ENCODE measurements at places on chromosomes 4 and X.

GRCh38 chr4:16334601-16335000, 108.3 kb upstream of the TAPT1 start:
- no peak for DNase-seq

DNA sequence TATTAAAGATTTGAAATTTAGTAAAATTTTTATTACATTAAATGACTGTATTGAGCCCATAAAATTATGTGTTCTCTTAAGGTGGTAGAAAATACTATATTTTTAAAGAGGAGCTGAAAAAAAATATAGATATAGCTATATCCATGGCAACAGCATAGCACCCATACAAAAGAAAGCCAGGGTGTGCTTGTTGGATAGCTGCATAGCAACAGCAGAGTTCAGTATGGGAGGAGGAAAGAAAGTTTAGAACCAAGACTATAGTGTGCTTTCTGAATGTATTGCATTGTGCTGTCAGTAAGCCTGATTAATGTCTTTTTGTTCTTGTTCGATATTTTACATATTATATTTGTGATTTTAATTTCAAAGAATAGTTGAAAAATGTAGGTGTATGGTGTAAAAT, 78.4 kb downstream of the GRID2 start:
- DNase-seq, result no peak

GRCh38 chr4:148330161-148330560, 112.1 kb downstream of the NR3C2 start:
- DNase-seq, result no peak

DNA sequence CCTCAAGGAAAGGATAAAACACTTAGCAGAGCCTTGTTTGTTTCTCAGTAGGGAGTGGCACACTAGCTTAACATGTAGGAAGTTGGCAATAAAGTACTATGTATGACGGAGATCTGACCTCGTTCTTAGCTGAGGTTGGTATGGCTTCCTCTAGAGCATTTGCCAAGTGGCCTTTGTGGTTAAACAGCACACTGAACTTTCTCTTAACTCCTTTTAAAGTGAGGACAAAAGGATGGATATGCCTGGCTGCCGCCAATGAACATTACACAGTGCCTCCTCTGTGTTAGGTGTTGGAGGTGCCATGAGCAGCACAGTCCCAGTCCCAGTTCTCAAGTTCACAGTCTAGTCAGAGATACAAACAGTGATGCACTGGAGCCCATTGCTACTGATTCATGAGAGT, 54.4 kb downstream of the VGLL1 start:
- no peak for DNase-seq

DNA sequence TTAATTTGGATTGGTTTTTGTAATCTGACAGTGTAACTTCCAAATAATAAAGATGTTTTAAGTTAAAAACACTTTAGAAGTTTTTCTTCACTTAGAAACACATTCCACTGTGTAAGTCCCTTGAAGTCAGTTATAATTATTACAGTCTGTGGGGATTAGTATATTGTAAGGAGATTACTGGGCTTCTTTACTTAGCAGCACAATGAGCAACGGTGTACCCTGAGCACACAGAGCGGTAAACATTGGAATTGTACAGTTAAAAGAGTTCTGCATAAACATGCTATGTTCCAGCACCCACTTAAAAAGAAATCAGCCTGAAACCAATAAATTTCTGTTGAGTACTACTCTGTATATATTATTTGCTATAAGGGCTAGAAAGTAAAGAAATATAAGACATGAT, 44.3 kb downstream of the CCSER1 start:
- no peak for DNase-seq

DNA sequence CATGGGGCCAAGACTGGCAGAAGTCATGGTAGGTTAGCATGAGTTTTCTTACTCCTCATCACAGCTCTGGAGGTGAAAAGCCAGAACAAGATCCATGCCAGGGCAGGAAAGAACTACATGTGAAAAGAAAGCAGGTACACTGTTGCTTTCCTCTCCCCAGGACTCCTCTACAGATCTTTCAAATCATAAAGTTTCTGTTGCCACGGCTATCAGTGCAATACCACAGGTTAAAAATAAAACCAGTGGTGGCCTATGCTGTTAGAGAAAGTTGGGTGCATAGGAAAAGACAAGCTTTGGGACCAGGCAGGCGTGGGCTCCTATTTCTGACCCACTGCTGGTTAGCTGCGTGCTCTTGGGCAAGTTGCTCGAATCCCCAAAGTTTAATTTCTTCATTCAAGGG, 81.4 kb downstream of the SH3RF1 start:
- no peak for DNase-seq

- DNase-seq, result no peak
Measured at GRCh38 chr4:42398171-42398870, 1.0 kb downstream of the SHISA3 start.

- DNase-seq, result no peak
Measured at GRCh38 chrX:85303544-85303943, 59.8 kb downstream of the ZNF711 start.

GRCh38 chrX:12871257-12871656, 4.4 kb downstream of the TLR7 start:
- DNase-seq, result no peak

DNA sequence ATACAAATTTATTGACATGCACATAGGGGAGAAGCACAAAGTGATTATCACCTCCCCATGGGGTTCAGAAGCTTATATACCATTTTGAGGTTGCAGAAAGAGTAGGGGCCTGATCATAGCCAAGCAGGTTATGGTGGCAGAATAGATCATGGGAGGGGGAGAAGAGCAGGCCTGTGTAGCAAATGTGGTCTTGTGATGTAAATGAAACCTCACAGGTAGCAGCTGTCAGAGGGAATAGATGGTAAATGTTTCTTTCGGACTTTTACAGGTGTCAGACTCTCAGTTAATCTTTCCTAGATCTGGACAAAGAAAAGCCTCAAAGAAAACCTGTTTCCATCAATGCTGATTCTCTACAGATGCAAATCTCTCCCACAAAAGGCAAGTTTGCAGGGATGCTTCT, 84.4 kb downstream of the CFAP299 start:
- DNase-seq, result no peak

DNA sequence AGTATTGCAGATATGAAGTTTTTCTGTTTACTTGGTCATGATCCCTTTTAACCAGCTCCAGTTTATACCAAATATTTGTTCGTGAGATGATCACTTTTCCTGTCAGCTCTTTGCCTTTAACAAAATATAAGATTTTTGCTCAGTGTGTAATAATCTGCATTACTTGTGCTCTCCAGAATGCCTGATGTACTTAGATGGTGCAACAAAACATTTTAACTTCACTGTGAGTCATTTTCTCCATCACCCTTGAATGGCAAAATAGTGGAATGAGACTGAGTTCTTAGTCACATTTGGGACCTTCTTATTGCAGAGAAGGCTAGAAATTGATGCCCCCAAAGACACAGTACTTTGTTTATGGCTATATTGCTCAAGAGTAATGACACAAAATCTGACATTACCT, 252.0 kb downstream of the FRMPD4 start:
- no peak for DNase-seq

DNA sequence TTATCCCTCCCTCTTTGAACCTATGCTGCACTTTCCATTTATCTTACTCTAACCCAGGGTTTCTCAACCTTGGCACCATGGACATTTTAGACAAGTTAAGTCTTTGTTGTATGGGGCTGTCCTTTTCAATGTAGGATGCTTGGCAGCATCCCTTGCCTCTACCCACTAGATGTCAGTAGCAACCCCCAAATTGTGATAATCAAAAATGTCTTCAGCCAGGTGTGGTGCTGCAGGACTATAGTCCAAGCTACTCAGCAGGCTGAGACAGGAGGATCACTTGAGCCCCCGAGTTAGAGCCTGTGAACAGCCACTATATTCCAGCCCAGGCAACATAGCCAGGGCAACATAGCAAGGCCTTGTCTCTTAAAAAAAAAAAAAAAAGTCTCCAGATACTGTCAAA, 7.0 kb downstream of the LRCH2 start:
- DNase-seq, result no peak

DNA sequence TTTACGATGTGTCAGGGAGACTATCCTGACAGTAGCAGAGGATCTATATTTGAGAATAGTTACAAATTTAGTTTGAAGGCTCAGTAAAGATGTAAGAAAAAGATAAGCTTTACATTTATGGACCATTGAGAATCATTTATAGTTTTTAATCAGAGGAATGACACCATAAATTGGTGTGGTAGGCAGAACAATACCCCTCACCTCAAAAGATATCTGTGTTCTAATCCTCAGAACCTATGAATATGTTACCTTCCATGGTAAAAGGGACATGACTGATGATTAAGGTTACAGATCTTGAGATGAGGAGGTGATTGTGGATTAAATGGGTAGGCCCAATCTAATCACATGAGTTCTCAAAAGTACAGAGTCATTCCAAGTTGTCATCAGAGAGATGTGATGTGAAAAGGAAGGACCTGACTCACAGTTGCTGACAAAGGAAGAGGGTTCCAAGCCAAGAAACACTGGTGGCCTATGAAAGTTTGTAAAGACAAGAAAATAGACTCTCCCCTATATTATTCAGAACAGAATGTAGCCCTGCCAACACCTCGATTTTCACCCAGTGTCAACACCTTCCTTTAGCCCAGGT, 27.0 kb downstream of the EREG start:
- DNase-seq, result no peak

Data from activated T-helper 1 cell treated with anti-CD3 and anti-CD28 coated beads, Interleukin-2, amount 50 U/mL, for 16 hours (primary cell).